ENCODE measurements at places on chromosomes 16 and 17.

- DNase-seq, result no peak
Observed at GRCh38 chr17:66953630-66954020, 10.9 kb upstream of the CACNG4 start.

DNA sequence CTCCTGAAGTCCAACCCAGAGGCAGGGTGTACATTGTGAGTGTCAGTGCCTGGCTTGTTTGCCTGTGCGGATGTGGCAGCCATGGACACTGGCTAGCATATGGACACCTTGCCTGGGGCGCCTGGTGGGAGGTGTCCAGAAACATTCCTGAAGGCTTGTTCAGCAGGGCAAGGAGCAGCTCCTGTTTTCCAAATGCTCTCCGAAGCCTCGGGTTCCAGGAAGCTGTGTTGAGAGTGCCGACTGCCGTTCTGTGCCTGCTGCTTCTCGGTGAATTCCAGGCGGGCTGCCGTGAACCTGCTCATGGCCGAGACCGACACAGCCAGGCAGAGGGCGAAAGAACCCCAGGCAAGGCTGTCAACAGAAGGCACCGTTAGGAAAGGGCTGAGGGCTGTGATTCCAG is 10.9 kb upstream of the DHRS7C start:
- DNase-seq, result no peak

DNA sequence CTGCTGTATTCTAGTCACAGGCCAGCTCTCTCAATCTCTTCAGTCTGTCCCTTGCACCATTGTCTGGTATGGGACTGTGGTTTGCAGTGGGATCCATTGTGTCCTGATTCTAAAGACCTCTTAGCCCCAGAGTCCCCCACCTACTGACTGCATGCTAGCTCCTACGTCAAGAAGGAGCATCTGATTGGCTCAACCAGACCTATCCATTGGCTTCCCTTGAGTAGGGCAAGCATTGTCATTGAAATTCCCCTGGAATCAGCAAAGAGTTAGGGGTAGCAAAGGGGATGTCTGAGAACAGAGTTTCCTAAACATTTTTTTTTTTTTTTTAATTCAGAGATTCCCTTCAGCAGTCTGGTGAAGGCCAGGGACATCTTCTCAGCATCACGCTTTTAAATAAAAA is 175.3 kb upstream of the MPHOSPH6 start:
- DNase-seq, result no peak

GRCh38 chr17:78541488-78542206 is 35.5 kb downstream of the DNAH17 start:
- no peak for DNase-seq

DNA sequence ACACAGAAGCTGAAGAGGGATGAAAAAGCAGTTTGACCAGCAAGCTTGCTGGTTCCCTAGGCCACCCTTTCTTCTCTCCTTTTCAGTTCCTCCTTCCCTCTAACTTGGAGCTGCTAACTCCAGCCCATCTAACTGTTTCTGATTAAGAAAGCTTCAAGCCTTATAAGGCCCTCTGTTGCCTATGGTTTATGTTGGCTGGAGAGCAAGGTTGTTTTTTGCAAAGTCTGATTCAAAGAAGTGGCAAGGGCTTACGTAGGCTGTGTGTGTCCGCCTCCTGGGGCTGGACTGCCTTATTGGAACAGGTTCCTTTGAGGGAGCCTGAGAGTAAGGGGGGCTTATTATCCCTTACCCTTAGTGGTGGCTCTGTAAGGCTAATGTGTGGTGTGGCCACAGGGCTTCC is 7.1 kb downstream of the AKAP1 start:
- DNase-seq, result no peak

GRCh38 chr17:46013502-46014165 is 14.6 kb downstream of the STH start:
- DNase-seq, result no peak

GRCh38 chr16:34803683-34804416 is 1344.4 kb downstream of the TP53TG3F start:
- no peak for DNase-seq

- no peak for DNase-seq
Observed at GRCh38 chr17:74972973-74973328, 392 bp upstream of the HID1 start.

GRCh38 chr17:44593156-44593555 is 35.9 kb downstream of the FZD2 start:
- DNase-seq, result no peak

DNA sequence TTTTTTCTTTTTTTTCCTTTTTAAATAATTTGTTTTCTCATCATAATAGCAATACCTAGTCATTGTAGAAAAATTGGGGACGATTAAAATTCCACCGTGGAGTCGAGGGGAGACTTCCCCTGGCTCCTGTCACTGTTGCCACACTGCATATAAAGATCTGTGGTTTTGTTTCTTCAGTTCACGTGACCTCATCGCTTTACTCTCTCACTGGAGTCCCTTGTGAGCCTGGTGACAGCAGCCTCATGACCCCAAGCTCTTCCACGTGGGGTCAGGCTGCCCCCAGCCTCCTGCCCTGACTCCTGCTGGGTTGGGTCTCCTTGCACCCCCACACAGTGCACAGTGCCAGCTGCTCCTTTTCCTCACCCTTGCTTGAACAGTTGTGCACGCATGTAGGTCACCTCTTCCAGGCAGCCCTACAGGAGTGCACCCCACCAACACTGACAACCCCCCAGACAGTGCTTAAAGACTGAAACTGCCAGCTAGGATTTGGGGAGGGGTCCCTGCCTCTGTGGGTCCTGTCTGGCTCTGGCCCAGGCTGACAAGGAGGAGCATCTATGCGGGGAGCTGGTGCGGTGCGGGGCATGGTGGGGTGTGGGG is 7.3 kb upstream of the METRNL start:
- DNase-seq, result no peak

- no peak for DNase-seq
Observed at GRCh38 chr16:71672125-71672524, 46.1 kb downstream of the MARVELD3 start.

DNA sequence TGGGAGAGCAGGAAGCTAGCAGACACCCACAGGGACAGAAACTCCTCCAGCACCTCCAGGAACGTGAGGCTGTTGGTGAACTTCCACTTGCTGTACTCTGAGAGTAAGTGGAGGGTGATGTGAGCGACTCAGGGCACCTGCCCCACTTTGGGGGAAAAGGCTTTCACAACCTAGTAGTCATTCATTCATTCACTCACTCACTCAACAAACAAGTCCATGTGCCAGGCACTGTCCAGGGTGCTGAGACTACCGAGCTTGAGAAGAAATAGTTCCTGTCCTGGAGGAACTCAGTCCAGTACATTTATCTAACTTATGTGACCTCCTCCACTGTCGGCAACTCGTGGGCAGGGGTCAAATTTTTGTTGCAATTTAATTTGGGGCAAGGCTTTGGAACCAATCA is 26.6 kb downstream of the LGALS9 start:
- DNase-seq, result no peak

- no peak for DNase-seq
Observed at GRCh38 chr17:41315814-41316445, 420 bp upstream of the KRTAP17-1 start.

DNA sequence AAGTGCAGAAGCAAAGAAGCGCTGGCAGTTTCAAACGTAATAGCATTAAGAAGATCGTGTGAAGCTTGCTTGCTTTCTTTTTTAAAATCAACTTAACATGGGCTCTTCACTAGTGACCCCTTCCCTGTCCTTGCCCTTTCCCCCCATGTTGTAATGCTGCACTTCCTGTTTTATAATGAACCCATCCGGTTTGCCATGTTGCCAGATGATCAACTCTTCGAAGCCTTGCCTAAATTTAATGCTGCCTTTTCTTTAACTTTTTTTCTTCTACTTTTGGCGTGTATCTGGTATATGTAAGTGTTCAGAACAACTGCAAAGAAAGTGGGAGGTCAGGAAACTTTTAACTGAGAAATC is 17.4 kb upstream of the RAB11FIP4 start:
- DNase-seq, result no peak

- no peak for DNase-seq
Observed at GRCh38 chr17:1515640-1516387, 598 bp downstream of the INPP5K start.

DNA sequence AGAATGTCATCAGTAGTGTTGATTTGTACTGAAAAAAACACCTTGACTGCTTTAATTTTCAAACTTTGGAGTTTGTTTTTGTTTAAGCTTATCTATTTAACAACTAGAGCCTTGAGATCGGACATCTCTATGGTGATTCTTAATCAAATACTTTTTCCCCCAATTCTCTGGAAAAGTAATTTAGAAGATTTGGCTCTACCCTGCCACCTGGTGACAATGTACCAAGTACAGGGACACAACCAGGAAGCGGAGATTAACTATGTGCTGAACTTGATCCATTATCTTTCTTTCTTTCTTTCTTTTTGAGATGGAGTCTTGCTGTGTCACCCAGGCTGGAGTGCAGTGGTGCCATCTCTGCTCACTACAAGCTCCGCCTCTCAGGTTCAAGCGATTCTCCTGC is 30.8 kb downstream of the USP43 start:
- DNase-seq, result no peak

- DNase-seq, result no peak
Observed at GRCh38 chr16:22732400-22732799, 81.6 kb upstream of the HS3ST2 start.

DNA sequence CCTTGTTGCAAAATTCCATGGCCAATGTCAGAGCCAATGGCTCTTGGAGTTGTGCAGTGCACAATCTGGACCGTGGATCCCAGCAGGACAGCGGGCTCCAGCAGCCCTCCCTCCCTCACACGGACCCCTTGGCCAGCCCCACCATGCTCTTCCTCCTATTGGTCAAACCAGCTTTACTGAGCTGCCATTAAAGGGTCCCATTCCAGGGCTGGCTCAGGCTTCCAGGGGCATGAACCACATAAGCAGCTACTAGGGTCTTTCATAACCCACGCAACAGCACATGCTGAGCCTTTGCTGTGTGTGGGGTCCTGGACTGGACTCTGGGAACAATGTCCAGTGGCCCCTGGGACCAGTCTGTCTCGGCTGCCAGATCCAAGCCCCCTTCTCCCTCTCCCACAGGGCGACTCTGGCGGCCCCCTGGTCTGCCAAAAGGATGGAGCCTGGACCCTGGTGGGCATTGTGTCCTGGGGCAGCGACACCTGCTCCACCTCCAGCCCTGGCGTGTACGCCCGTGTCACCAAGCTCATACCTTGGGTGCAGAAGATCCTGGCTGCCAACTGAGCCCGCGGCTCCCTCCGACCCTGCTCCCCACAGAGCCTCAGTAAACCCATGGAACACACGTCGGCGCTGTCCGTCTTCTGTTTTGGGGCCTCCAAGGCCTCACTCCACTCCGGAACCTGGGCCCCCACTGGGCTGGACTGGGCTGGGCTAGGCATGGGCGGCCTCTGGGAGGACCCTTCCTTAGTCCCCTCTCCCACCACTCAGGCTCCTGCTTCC is 5.7 kb downstream of the CTRB1 start:
- DNase-seq, result no peak

DNA sequence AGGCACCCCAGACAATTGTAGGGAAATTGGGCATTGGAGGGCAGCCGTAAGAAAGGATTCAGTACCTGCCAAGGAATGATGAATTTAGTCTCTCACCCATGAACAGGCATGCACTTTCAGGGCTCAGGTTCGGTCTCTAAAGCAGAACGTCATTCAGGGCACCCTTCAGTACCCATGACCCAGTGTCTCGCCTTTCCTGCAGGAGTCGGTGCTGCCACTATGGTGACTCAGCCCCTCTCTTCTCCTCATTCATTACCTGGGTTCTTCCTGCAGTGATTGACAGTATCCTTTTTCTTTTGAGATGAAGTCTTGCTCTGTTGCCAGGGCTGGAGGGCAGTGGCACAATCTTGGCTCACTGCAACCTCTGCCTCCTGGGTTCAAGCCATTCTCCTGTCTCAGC is 8.4 kb downstream of the SOST start:
- DNase-seq, result no peak

GRCh38 chr17:8141741-8142140 is 10.5 kb downstream of the PER1 start:
- no peak for DNase-seq

DNA sequence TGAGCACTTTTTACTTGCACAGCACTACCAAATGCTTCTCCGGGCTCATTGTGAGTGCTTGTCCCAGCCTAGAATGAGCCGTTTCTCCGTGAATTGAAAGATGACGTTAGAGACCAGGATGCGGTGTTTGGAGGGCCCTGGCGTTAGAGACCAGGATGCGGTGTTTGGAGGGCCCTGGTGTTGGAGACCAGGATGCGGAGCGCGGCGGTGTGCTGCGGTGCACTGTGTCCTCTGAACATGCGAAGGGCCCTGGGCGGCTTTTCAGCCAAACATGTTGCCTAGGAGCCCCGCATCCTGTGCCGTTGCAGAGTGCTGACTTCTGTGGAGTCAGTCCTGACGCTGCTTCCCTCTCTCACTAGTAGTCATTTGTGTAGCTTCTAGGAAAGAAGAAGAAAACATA is 42.7 kb downstream of the BANP start:
- no peak for DNase-seq

DNA sequence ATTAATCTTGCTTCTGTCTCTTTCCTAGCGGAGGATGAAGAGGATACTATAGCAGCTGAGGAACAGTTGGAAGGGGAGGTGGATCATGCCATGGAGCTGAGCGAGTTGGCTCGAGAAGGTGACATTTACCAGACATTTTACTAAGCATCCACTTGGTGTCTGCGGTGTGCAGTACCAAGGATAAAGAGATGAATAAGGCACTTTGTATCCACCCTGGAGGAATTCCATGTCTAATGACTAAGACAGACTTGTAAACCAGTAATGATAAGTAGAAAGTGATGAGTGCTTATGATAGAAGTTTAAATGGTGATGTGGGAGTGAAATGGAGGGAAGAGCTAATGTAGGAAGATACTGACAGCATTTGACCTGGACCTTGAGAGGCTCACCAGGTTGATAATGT is 12.0 kb downstream of the SRCAP start:
- DNase-seq, result no peak

DNA sequence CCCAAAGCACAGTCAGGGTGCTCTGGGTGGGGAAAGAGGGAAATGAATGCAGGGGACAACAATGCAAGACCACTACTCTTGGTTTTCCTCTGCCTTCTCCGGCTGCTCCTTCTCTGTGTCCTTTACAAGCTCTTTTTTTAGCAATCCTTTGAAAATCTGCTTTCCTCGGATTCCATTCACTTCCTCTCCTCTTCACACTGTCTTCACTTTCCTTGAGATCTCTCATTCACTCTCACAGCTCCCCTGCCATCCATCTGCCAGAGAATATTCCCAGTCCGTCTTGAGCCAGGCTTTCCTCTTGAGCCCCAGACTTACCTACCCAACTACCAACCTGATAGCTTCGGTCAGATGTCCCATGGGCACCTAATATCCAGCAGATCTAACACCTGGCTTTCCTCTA is 11.0 kb upstream of the SPOP start:
- no peak for DNase-seq

GRCh38 chr17:9228408-9229159 is 207.3 kb downstream of the NTN1 start:
- DNase-seq, result no peak

- no peak for DNase-seq
Observed at GRCh38 chr16:66263973-66264310, 102.5 kb upstream of the CDH5 start.

Data from progenitor cell of endocrine pancreas (in vitro differentiated cells).